ENCODE measurements at places on chromosomes 6 and 20.

DNA sequence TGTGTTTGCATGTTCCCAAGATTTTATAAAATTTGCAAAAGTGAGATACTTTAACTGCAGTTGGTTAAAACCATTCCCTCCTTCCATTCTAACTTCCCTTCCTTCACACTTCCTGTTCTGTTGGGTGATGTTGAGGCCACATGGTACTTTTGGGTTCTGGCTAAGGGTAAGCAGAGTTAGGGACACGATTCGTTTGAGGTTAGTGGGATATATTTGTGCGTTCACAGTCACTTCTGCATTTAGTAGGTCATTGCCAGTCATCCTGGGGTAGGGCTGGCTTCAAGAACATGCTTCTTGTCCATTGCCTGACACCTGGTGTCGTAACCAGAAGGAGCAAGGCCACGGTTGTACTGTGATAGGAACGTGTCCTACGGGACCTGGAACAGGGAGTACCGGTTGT, 340.1 kb downstream of the ZFAND3 start:
- DNase-seq, result no peak

DNA sequence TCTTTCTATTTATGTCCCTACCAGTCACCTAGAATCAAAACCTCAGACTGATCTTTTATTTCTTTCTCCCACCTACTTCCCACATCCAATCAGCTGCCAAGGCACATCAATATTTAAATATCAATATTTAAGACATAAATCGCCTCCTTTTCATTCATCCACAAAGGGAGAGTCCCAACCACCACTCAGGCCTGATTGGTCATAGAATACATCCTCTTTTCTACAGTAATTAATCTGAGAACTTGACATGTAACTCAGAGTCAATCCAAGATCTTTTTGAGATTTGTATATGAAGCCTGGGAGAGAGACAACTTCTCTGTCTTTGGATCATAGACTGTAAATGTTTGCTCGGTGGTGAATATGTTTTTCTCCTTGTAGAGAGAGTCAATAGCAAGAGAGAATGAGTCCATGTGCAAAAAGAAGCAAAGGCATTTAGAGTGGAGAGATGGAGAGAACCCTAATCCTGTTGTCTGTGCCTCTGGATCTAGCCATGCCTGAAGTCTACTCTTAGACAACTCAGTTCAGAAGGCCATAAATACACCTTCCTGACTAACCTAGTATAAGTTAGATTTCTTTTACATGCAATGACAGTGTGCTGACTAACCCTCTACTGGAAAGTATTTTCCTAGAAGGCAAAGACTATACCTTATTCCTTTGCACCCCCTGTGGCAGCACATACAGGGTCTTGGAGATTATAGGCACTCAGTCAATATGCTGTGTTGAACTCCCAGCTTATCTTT, 12.1 kb upstream of the NEDD9 start:
- no peak for DNase-seq

DNA sequence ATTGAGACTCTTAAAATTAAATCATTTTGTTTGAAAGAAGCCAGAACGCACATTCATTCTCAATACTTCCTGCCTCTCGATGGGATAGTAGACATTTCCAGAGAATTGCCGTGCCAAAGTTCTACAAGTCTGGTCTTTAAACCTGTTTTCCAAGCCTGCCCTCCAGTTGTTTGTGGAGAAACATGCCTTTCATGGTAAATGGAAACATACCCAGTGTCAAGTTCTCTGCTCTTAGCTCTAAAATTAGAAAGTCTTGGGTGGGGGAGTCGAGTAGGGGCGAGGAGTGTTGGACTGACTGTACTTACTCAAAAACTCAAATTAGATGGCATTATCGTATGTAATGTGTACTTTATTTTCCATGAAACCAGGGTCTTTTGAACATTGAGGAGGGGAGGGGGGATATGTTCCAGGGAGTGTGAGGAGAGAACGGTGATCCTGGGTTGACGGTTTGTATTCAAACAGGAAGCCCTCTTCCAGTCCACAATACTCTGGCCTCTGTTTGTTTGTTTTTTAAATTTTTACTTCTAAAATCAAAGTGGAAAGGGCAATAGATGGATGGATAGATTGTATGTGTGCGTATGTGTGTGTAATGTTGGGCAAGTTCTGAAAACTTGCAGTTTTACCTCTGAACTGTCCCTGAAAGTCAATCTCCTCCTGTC, 106.8 kb upstream of the ARMC2 start:
- DNase-seq, result no peak

DNA sequence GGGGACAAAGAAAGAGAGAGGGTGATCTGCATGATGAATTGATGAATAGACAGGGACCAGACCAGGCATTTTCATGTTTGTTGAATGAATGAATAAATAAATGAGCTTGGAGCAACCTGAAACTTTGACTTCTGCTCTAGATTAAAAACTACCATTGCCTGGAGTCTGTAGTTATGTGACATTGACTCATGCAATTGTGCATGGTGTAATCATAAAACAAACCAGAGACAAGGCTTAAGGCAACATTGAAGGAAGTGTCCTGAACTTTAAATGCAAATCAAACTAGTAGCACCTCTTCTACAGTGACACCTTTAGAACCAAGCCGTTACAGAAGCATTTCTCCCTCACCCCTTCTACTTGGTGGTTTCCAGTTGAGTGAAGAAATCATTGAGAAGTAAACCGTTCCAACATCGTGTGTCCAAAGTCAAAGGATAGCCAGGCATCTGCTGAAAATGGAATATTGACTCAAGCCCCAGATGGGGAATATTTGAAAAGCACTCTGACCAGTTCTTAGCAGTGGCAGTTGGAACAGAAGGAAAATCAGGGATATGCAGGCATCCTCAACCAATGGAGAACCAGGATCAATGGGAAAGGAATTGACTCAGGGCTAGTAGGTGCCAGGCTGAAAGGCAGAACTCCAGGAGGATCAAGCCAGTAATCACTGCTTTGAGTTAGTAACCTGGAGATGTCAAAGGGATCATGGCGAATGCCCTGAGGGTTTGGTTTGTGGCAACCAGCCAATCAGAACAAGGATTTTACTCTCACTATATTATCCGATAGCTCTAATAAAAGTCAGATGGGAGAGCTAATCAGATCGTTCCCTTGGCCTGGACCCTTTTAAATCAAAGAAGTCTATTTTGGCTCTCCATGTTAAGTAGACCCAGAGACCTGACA, 171.2 kb upstream of the TSHZ2 start:
- no peak for DNase-seq

DNA sequence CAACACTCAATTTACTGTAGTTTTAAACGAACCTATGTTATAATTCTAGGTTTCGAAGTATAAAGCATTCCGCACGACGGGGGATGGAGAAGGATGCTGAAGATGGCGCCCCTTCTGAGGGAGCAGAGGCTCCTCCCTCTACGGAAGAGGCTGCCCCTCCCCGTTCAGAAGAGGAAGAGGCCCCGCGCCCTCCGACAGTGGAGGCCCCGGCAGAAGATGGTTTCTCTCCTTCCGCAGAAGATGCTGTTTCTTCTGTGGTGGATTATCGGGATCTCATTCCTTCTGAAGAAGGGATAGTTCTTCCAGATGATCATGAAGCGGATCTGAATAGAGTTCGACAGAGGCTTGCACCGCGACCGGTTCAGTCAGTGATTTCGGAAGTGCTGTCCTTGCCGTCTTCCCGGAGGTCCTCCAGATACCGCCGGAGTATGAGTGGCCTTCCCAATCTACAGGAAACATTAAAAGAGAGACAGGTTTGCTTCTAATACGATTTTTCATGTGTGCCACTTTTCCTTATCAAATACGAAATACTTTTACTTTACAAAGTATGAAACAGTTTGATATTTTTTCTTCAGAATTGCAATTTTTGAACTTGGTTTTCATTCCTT, 7.7 kb downstream of the DNAH8 start:
- DNase-seq, result no peak

DNA sequence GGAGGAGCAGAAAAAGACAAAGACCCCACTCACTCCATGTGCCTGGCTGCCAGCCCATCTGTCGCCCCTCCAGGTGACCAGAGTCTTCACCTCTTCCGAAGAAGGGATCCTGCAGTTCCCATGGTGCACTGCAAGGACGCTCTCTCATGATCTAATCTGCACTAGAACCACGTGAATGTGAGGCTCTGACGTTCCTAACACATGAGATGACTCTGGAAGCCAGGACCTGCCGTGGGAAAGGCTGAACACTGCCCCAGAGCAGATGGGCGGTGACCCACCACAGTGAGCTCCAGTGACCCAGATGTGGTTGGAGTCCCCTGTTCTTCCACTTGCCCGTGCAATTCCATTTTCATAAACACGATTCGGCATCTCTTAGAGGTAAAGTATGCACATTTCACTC, 39.6 kb upstream of the PDE10A start:
- no peak for DNase-seq

DNA sequence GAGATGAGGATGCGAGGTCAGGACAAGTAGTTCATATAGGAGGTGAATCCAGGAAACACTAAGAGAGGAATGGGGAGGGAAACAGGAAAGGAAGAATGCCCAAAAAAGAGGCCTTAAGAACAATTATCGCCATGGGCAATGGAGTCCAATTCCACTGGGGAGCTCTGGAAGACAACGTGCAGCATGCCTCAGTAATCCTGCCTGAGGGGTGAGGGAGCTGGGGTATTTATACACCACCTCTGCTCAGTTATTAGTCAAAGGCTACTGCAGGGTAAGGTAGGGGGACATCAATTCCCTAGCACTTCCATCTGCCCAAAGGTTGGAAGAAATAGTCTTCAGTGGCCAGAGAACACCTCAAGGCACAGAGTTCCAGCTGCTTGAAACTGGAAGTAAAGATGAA, 96.4 kb downstream of the ZNF217 start:
- DNase-seq, result no peak

- no peak for DNase-seq
Measured at GRCh38 chr6:46135176-46135575, 5.4 kb downstream of the ENPP4 start.

DNA sequence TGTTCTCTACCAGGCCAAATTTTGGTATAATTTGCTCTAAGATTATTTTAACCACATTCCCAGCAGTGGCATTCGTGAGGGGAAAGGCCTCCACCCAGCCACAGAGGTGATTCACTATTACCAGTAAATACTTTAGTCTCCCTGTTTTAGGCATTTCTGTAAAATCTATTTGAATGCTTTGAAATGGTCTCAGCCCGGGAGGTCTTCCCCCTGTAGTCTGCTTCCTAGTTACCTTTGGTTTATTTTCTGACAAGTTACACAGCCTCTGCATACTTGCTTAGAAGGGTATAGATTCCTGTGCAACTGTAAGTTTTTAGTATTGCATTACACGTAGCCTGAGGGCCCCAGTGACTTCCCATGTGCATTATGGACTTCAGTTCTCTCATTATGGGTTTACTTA, 248.7 kb downstream of the C6orf118 start:
- DNase-seq, result no peak

DNA sequence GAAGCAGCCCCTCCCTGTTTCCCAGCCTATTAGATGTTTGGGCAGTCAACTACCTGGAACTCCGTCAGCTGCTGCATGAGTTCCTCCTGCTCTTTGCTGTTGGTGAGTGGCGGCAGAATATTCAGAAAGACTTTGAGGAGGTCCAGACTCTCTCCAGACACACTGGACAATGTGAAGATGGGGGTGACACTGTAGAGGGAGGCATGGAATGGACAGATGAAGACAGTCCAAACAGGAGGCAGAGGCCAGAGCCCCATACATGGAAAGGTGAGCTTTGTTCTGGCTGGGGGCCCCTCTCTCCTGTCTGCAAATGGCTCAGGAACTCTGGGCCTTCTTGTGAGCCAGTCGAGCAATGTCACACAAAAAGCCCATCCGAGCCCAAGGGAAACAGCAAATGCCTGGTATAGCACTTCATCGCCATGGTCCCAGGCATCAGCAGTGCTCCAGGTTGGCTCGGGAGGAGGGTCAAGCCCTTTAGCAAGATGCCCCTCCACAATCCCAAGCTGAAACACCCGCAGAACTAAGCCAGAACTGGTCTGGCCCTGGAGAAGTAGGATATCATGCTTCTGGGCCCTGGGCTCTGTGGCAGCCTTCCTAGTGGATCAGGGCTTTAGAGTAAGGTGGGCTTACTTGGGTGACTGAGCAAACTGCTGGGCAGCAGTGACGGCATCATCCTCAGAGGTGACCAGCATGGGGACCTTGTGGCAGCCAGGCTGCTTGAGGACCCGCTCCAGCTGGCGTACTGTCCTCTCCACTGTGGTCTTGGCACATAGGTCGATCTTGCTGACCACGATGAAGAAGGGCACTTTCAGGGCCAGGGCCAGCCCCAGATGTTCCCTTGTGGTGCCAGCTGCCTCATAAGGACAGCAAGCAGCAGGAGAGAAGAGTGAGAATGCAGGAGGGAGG, 4.9 kb downstream of the GTPBP2 start:
- DNase-seq, result no peak

DNA sequence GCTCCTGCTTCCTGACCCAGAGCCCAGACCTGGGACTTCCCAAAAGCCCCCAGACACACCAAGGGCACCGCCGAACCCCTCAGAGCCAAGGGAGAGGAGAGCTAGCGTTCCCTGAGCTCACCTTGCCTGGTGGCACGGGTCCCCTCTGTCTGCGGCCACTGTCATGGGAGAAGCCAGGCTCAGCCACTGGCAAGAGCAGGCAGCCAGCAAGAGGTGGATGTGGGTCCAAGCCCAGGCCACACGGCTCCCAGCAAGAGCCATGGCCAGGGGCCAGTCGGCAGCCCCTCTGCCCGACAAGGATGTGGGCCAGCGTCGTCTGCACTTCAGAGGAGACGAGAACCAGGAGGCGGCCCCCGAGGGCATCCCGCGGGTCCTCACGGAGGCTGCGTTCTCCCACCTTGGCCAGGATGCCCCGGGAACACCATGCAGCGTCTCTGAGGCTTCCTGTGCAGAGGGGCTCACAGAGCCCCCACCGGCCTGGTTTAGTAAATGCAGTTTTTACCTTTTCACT, 2.2 kb upstream of the PPDPF start:
- no peak for DNase-seq

DNA sequence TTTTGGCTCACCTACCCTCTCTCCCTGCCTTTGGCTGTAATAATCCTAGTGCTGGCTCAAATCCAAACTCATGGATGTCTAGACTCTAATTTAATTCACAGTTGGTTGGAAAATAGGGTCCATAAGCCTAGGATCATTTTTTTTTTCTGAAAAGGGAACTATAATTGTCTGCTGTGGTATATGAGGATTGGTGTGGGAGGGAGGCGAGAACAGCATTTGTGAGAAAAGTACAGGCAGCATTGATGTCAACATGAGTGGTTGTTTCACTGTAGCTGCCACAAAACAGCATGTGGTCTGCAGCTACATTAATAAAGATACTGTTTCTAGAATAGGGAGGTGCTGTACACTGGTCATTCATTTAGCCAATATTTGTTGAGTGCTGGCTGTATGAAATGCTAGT, 18.6 kb upstream of the POLR1H start:
- DNase-seq, result no peak

- DNase-seq, result no peak
Measured at GRCh38 chr20:38229376-38230252, 30.9 kb downstream of the KIAA1755 start.

GRCh38 chr6:86193821-86194220, 551.1 kb upstream of the SYNCRIP start:
- no peak for DNase-seq

GRCh38 chr6:89387516-89388201, 24.4 kb downstream of the RRAGD start:
- peak; percentile 35 for DNase-seq

GRCh38 chr6:146594495-146594894, 4.3 kb upstream of the ADGB start:
- no peak for DNase-seq

GRCh38 chr20:1757606-1758512, 100.3 kb upstream of the SIRPG start:
- no peak for DNase-seq
